ENCODE measurements at places on chromosomes 13 and 19.
A peak's percentile ranks its signal among the peaks of the same experiment; 100 is the strongest.

- no peak for DNase-seq
Measured at GRCh38 chr19:49337267-49338022, 2.2 kb downstream of the CD37 start.

- DNase-seq: peak; percentile 17
Measured at GRCh38 chr13:73880365-73880764, 253.8 kb downstream of the KLF12 start.

DNA sequence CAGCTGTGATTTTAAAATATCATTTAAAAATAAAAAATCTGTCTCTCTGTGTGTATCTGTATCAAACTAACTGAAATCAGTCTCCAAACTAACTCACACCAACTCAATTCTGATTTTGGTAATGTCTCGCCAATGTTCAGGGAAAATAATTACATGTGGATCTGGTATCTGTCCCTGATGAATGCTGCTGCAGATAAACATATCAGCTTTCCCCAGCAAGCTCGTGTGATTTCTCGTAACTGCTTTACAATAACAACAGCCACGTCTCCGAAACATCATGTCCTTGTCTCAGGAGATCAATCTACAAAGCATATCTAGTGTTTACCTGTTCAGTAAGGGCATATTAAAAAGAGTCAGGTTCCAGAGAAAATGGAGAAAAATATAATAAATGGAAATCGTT lies 129.0 kb downstream of the IRS2 start:
- no peak for DNase-seq

DNA sequence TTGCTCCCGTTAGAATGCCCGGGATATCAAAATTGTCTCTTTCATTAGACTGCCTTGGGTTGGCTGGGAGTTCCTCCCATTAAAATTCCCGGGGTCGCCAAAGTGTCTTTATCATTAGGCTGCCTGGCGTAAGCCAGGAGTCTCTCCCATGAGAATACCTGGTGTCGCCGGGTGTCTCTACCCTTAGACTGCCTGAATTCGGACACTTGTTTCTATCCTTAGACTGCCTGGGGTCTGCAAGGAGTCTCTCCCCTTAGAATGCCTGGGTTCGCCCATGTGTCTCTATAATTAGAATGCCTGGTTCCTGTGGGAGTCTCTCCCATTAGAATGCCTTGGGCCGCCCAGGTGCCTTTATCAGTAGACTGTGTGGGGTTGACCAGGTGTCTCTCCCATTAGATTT lies 1538.2 kb downstream of the UQCRFS1 start:
- no peak for DNase-seq

DNA sequence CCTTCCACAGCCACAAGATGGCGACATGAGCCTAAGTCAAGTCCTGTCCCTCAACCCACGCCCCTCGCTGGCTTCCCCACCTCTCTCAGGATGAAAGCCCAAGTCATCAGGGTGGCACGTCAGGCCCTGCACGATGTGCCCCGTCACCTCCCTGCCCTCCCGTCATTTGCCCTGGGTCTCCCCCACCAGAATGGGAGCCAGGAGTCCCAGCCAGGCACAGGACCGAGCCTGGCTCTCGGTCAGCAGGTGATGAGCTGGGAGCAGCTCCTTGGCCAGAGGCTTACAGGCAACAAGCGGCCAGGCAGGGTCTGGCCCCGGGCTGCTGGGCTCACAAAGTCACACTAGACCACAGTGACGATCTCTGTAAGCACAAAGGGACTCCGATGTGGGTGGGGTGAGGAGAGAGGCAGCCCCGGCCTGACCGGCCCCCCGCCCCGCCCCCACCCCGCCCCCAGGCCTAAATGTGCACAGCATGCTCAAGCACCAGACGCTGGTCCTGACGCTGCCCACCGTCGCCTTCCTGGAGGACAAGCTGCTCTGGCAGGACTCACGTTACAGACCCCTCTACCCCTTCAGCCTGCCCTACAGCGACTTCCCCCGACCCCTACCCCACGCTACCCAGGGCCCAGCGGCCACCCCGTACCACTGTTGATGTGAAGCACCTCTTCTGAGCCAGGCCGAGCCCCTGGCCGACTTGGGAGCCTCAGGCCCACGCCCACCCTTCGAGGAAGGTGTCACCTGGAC lies 7.3 kb downstream of the MRPL4 start:
- peak; percentile 95 for DNase-seq

DNA sequence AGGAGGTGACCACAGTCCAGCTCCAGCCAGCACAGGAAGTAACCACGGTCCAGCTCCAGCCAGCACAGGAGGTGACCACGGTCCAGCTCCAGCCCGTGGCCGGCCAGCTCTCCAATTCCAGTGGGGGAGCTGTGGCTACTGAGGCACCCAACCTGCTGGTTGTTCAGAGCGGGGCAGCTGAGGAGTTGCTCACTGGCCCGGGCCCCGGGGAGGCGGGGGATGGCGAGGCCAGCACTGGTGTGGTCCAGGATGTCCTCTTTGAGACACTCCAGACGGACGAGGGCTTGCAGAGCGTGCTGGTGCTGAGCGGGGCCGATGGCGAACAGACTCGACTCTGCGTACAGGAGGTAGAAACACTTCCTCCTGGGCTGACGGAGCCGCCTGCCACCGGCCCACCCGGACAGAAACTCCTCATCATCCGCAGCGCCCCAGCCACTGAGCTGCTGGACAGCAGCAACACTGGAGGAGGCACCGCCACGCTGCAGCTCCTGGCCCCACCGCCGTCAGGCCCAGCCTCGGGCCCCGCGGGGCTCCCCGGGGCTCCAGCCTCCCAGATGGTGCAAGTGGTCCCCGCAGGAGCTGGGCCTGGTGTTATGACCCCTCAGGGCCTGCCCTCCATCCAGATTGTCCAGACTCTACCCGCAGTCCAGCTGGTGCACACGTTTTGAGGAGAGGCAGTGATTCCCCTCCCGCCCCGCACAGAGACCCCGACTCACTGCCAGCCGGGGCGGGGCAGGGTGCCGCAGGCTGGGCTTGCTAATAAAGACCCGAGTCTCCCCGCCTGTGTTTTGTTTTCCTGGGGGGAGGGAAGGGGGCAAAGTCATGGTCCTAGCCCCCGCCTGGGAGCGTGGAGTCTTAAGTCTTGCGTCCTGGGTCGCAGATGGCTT lies 1.0 kb upstream of the NAT14 start:
- no peak for DNase-seq
